ENCODE measurements at places on chromosomes 1 and 21. TPM values are rescaled to one million over a fixed set of nuclear protein-coding genes. Genes with fewer than 3 reads are reported as not detected.

HAO2 gene
- not detected for total RNA-seq

S100B gene
- total RNA-seq: not detected

ARHGEF10L gene
- 4.7 TPM for total RNA-seq

CHIA gene
- total RNA-seq: not detected

EFNA3 gene
- total RNA-seq: 4.1 TPM

SLC30A10 gene
- not detected for total RNA-seq

TACSTD2 gene
- total RNA-seq: 103 TPM

WDR64 gene
- total RNA-seq: not detected

TMEM54 gene
- 90.0 TPM for total RNA-seq

C1QC gene
- not detected for total RNA-seq

SAMD13 gene
- 0.46 TPM for total RNA-seq

PLEKHN1 gene
- 4.6 TPM for total RNA-seq

AGBL4 gene
- not detected for total RNA-seq

MPL gene
- not detected for total RNA-seq

KRTAP19-3 gene
- total RNA-seq: not detected

KCNJ15 gene
- 35.6 TPM for total RNA-seq

METTL13 gene
- 32.5 TPM for total RNA-seq

LORICRIN gene
- total RNA-seq: not detected

ADGRL4 gene
- not detected for total RNA-seq

GNG4 gene
- total RNA-seq: 0.31 TPM

FAM151A gene
- total RNA-seq: not detected

LCE1B gene
- 0.42 TPM for total RNA-seq

GTF2B gene
- 35.7 TPM for total RNA-seq

MPZ gene
- total RNA-seq: 0.56 TPM

TNNI3K gene
- total RNA-seq: not detected

HS2ST1 gene
- 14.5 TPM for total RNA-seq

RPTN gene
- total RNA-seq: 0.07 TPM

HCRTR1 gene
- not detected for total RNA-seq

ANKRD65 gene
- 11.6 TPM for total RNA-seq

TNFRSF25 gene
- total RNA-seq: 34.3 TPM

TMEM59 gene
- 137 TPM for total RNA-seq

CHODL gene
- 0.67 TPM for total RNA-seq

OR2T29 gene
- not detected for total RNA-seq

HTR1D gene
- 0.24 TPM for total RNA-seq

GJA4 gene
- total RNA-seq: 0.17 TPM

SASS6 gene
- 8.7 TPM for total RNA-seq

TAF5L gene
- 26.1 TPM for total RNA-seq

AGT gene
- not detected for total RNA-seq

KIF17 gene
- total RNA-seq: 1.8 TPM

SLC25A34 gene
- total RNA-seq: 0.44 TPM

KCTD3 gene
- 38.5 TPM for total RNA-seq

NPR1 gene
- total RNA-seq: not detected

UBE2Q1 gene
- total RNA-seq: 35.2 TPM

LIN28A gene
- total RNA-seq: not detected

DPH2 gene
- 33.3 TPM for total RNA-seq

PDE4B gene
- total RNA-seq: not detected

BCL2L15 gene
- total RNA-seq: 0.07 TPM

TNFAIP8L2 gene
- not detected for total RNA-seq

KPRP gene
- total RNA-seq: 0.78 TPM
